ENCODE measurements at places on chromosomes 7 and 10.

DNA sequence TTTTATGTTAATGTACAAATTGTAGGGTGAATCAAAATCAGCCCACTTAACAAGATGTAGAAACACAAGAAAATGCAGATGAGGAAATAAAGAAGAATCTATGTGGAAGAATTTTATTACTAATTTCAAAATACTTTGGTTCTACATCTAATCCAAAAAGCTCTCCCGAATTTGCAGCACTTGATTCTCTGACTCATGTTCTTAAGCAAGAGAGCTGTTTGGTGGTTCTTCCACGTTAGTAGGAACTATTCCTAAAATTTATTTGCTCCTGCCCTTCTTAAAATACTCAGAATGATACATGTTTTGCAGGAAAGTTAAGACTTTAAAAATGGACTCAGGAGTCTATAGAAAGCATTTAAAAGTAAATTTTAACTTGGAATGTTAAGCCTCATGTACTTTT lies 91.8 kb downstream of the ZMYND11 start:
- no peak for DNase-seq

- DNase-seq: no peak
Observed at GRCh38 chr7:73429622-73430505, 3.7 kb upstream of the FZD9 start.

DNA sequence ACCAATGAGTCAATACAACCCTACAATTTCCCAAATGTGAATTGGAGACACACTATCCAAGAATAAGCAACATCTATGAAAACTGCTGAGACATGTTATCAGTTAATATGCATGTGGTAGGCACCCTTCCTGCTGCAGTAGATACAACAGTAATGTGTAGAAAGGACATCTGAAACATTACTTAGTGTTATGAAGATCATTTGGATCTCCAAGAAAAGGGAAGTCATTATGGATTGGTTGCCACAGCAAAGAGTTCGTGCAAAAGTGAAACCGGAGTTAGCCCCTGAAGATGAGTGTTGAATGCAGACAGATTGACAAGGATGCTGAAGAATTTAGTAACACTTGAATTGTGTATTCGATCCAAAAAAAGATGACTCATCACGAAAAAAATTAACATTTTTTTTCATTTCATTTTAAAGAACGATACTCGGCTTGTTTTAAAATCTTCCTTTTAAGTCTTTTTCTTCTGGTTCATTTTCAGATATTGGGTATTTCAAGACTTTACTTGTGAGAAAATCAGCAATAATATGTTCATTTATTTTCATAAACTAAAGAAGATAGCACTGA lies 322.4 kb upstream of the KLF6 start:
- no peak for DNase-seq

DNA sequence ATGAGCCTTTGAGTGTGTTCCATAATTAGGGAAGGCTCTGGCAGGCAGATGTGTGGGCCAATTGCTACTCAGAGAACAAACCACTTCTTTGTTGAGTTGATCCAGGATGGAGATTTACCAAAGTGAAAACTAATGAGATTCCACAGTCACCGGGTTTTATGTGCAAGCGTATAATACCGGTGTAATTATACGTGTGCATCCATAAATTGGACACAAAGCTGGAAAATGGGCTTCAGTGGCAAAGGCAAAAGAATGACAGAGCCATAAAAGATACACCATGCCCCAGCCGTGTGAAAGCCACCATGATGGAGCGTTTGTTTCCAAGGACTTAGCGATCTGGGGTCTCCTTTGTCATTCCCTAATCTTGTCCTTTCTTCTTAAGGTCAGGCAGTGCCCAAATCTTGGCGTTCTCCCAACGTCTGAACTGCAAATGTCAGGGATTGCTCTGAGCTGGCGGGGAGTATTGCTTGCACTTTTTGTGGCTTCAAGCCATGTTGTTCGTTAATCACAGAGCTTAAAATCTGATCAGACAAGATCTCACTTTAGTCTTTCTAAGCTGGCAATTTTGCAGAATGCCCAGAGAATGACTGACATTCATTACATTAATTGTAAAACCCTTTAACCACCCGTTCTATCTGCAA lies 70.1 kb downstream of the NPTX2 start:
- no peak for DNase-seq

DNA sequence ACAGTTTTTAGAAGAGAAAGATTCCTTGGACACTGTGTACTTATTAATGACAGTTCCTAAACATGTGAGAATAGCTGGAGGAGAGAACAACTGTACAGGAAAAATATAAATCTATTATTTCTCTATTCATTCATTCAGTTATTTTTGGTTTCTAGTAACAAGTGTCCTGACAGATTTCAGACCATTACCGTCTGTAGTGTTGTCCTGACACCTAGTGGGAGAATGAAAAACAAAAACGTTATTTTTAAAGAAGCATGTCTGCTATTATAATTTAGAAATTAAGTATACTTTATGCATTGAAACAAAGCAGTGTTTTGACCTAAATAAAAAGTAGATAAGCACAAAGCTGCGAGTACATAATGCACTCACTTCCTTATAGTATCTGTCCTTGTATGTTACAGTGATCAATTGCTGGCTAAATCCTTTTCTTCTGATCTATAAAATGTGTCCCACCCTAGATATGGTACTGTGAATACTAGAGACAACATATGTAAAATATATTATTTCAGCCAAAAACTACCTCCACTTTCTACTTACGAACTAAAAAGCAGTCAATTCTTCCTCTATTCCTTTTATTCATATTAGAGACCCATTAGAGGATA lies 575.6 kb downstream of the ARL4A start:
- no peak for DNase-seq

GRCh38 chr7:158917818-158918217 lies 61.5 kb downstream of the DYNC2I1 start:
- DNase-seq: no peak

- no peak for DNase-seq
Observed at GRCh38 chr7:22444181-22444971, 55.6 kb downstream of the STEAP1B start.

DNA sequence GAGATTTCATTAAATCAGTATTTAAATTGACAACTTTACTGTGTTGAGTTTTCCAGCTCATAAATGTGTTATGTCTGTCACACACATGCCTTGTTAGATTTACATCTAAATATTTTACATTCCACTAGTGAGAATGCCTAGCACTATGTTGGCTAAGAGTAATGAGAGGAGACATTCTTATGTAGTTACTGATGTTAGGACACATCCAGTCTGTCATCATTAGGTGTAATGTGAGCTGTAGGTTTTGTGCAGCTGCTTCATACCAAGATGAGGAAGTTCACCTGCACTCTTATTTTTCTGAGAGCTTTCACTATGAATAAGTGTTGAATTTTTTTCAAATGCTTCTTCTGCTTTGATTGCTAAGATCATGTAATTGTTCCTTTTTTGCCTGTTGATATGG lies 218.0 kb upstream of the IGFBP3 start:
- DNase-seq: no peak

DNA sequence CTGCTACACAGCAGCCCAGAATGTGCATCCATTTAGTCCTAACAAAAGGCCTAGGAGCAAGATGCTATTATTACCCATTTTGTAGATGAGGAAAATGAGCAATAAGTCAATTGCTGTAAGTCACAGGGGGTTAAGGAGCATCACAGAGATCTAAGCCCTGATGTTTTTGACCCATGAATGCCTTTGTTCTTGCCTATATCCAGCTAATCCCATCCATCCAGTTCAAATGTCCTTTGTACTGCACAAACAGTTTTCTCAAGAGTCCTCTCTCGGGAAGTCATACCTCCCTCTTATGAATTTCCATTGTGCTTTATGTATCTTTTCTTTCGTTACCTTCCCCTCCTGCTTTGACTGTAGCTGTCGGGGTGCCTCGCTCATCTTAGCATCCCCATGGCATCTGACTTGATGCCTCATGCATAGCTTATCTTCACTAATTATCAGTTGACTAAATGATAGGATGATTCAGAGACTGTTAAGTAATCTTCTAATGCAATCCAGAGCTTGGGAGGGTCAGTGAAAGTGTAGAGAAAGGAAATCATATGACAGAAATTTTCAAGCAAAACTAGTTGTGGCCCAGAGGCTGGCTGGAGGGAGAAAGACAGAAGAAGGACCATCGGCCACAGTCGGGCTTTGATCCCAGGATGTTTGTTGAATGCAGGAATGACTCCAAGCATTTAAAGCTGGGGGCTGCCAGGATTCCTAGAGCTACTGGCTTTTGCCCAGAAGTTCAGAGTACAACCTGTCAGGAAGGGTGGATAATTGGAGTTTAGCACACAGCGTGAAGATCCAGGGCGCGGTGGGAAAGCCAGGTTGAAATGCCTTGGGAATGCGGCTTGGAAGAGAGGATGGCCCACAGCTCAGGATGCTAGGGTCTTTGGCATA lies 23.5 kb downstream of the BLVRA start:
- DNase-seq: no peak

DNA sequence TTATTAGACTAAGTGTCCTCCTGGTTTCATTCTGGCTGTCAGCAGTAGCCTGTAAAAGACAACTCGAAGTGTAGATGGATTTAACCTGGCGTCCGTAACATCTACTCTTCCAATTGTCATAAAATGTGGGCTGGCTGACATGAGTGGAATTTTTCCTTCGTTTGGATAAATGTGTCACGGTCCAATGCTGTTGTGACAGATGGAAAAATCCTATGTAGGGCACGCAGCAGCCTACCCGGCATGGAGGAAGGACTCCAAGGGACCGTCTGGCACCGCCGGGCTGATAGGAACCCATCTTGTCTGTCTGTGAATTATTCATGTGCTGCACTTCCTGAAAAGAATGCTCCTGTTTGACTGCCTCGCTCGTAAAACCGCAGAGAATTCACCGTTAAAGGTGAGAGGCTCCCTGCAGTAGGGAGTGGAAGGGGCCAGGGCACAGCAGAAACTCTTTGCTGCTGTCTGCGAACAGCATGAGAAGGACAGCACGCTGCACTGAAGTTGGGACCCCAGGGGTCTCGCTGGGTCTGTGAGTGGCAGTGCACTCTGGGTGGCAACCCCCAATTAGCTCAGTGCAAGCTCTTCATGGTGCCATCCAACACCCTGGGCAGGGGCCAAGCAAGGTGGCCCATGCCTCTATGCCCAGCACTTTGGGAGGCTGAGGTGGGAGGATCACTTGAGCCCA lies 1.6 kb upstream of the ORAI2 start:
- DNase-seq: no peak

- no peak for DNase-seq
Observed at GRCh38 chr7:151839451-151839921, 37.4 kb downstream of the PRKAG2 start.

- no peak for DNase-seq
Observed at GRCh38 chr10:4159173-4159572, 374.2 kb upstream of the KLF6 start.

- no peak for DNase-seq
Observed at GRCh38 chr7:93973134-93973533, 31.0 kb downstream of the BET1 start.

- DNase-seq: no peak
Observed at GRCh38 chr10:116085323-116085722, 187.7 kb downstream of the GFRA1 start.

Measured in cortex of kidney (tissue), 1 donor.